Activated T-helper 9 cell treated with anti-CD3 and anti-CD28 coated beads, Interleukin-2, amount 50 U/mL, for 16 hours (primary cell): ENCODE measurements at places on chromosomes 1 and 21.

DNA sequence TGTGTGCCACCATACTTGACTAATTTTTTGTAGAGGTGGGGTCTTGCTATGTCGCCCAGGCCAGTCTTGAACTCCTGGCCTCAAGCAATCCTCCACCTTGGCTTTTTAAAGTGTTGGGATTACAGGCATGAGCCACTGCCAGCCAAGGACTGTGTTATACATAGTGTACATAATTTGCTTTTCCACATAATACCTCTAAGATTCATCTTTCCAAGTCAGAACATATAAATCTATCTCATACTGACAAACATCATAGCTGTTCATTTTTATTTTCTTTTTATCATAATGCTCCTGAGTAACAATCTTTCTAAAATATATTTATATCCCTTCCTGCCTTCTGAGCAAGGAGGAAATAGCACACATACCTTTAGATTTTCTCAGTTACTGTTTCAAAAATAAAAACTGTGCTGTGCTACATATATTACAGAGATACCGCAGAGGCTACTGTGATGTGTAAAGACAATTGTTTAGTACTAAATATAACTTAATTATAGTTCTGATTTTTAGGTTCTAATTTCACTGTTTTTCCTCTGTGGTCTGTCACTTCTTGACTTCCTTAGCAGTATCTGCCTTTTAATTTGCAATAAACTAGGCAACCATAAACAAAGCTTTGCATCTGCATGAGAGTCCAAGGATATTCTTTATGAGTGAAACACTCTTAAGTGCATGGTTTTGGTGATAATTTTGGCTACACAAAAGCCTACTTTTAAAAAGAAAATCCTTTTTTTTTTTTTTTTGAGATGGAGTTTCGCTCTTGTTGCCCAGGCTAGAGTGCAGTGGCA lies 59.3 kb downstream of the EYA3 start:
- DNase-seq: no peak

DNA sequence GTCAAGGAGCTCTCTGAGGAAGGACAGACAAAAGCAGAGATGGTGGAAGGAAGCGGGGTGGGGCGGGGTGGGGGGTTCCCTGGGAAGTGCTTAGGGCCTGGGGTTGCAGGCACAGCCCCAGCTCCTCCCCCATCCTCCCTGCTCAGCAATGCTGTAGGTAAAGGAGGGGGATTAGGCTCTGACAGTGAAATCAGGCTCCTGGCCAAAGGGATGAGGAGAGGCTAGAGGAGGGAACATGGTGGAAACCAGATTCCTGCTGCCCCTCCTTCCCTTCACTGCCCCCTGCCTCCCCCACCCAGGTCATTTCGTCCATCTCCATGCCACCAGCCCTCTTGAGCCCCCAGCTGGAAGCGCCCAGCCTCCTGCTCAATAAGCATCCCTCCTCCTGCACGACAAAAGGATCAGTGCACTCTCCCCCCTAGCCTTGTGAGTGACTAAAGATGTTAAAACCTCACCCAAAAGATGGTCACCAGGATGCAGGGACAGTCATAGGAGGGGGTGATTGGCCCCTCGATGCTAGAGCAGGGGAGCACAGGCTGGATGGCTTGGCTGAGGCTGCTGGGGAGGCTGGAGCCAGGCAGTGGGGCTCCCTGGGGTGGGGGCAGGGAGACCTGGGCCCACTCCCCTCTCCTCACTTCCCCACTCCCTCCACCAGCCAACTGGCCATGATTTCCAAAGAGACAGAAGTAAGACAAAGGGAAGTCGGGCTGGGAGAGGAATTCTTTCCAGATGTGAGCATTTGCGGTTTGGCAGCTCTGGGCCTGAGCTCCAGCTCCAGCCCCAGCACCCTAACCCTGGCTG lies 2.2 kb upstream of the CRABP2 start:
- DNase-seq: no peak

- no peak for DNase-seq
These were observed 331.4 kb upstream of the USP24 start for GRCh38 chr1:55546553-55546952.

- DNase-seq: no peak
These were observed 6.0 kb downstream of the SMCP start for GRCh38 chr1:152884085-152884484.

GRCh38 chr1:183466781-183467180 lies 5.5 kb upstream of the SMG7 start:
- DNase-seq: no peak

DNA sequence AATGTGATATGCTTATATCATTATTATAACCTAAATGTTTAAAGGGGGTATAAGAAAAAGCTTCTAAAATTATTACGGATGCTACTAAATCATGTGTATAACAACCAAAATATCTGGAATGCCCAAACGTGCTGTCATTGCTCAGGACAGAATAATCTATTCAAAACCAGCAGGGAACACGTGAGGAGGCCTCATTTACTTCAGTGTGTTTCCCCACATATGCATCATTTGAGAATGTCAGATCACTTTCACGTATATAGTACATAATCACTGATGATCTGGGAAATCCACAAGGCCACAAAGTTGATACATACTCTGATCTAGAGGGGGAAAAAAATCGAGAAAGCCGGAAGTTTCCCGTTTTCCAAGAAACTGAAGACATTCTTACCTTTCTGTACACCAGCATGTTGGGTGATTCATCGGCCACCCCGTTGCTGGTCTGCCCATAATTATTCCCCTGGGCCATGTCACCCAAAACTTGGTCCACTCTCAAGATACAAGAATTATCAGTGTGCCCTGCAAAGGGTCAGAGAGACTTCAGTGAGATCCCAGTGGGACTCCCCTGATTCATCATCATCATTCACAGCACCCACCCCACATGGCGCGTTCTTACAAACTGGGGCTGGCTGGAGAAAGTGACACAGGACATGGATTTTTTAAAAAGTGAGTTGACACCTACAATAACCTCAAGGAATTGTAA lies 1.5 kb downstream of the RGS7 start:
- DNase-seq: no peak

DNA sequence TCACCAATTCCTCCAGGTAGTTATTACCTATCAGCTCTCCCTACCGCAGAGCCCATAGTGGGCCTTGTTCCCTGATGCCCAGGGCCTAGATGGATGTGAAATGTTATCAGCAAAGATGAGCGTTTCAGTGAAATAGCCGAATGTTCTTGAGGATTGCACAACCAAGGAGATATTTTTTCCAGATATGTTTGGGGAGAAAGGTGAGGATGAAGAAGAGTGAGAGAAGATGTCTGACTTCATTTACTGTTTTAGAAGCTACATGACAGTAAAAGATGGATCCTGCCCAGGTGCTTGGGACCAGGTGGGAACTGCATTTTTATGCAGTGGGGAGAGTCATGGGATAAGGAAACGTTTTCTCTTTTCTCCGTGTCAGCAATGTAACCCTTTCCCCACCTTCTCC lies 231.7 kb upstream of the C1orf174 start:
- DNase-seq: no peak
